ENCODE measurements at places on chromosomes 6 and 20.
A peak's percentile ranks its signal among the peaks of the same experiment; 100 is the strongest.

DNA sequence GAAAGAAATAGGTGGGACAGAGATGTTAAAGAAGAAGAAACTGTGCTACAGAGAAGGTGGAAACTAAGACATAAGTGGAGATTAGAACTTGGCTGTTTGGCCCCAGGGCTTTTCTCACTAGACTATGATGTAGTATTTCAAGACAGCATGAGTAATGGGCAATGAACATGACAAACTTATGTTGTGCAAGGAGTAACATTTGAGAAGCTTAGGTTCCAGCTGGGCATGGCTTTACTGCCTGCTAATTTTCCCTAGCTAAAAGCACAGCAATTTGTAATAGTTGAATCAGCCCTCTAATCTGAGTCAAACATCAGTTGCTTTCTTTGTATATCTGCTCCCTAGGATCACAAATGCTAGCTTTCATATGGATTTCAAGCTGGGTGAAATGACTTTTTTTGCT, 294.3 kb upstream of the BMP2 start:
- peak; percentile 2 for DNase-seq

DNA sequence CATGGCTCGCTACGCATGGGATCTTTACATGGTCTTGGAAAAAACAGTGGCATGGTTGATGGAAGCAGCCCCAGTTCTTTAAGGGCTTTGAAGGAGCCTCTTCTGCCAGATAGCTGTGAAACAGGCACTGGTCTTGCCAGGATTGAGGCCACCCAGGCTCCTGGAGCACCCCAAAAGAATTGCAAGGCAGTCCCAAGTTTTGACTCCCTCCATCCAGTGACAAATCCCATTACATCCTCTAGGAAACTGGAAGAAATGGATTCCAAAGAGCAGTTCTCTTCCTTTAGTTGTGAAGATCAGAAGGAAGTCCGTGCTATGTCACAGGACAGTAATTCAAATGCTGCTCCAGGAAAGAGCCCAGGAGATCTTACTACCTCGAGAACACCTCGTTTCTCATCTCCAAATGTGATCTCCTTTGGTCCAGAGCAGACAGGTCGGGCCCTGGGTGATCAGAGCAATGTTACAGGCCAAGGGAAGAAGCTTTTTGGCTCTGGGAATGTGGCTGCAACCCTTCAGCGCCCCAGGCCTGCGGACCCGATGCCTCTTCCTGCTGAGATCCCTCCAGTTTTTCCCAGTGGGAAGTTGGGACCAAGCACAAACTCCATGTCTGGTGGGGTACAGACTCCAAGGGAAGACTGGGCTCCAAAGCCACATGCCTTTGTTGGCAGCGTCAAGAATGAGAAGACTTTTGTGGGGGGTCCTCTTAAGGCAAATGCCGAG, 78.2 kb downstream of the ASXL1 start:
- DNase-seq, result no peak

DNA sequence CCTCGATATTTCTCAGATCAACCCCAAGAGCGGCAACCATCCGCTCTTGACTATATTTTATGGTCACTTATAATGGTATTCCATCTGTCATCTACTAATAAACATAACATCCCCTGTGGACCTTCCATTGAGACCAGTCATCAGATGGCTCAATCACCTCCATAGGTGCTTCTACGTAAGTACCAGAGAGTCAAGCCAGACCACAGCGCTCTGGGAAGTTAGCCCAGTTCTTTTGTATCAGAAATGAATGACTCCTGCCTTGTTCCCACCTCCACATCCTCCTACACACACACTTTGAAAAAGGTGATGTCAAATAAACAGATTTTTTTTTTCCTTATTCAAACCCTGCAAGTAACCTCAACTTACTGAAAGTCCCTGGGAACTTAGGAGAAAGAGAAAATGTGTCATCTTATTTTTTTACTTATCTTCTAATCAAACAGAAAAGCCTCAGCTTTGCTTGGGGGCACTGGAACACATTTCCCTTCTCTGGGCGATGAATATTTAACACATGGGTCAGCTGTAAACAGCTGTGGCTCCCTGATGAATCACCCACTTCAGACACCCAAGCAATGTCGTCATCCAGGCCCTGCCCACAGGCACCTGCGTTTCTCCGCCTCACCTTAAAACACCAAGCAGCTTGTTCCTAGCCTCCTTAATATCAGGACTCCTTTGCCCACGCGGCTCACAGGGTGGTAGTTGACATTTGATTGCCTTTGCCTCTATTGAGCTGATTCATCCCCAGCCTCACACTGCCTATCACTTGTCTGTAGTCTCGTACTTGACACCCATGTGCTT, 121.4 kb upstream of the LY86 start:
- DNase-seq, result peak; percentile 81

DNA sequence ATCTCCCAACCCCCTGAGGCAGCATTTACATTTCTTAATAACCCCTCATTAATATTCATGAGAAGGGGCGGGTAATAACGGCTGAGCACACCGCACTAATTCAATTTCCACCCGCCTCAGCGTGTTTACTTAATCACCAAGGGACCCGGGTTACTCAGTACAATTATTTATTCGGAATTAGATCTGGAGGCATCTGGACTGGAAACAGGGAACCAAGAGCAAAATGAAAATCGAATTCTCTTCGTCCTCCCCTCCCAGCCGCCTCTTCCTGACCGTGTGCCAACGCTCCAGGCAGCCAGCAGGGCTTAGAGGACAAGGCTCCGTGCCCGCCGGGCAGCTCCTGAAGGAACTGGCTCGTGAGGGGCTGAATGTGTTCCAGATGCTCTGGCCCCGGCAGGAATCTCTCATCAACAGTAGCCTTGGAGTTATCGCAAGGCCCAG, 23.5 kb upstream of the CTNNBL1 start:
- DNase-seq, result no peak

All from kidney tubule cell (primary cell).